ENCODE measurements at places on chromosomes 2 and 18. TPM values are rescaled to one million over a fixed set of nuclear protein-coding genes. Genes with fewer than 3 reads are reported as not detected.

Gene ADAM23
- 0.93 TPM for total RNA-seq

Gene APOB
- total RNA-seq = 1.0 TPM

Gene TLX2
- 0.40 TPM for total RNA-seq

Gene GPAT2
- total RNA-seq = 6.6 TPM

Gene BCL2L11
- total RNA-seq = 21.3 TPM

Gene CACNB4
- 1.0 TPM for total RNA-seq

Gene PSMA8
- not detected for total RNA-seq

GRCh38 chr2:27973592-27973991 is 83.1 kb downstream of the BABAM2 start:
- no peaks in the 10 kb centered on the region for H3K27me3 ChIP-seq
- no peaks in the 10 kb centered on the region for H3K4me1 ChIP-seq
- no peak overlapping the region for H3K4me3 ChIP-seq
- no peaks in the 10 kb centered on the region for H3K36me3 ChIP-seq
- no peak for DNase-seq

GRCh38 chr2:132911726-132912724 is 242.0 kb upstream of the LYPD1 start:
- H3K4me3 ChIP-seq = no peak overlapping the region
- no peaks in the 10 kb centered on the region for H3K36me3 ChIP-seq
- no peaks in the 10 kb centered on the region for H3K4me1 ChIP-seq
- DNase-seq = no peak
- H3K27me3 ChIP-seq = no peaks in the 10 kb centered on the region
- no peak overlapping the region for H3K27ac ChIP-seq

DNA sequence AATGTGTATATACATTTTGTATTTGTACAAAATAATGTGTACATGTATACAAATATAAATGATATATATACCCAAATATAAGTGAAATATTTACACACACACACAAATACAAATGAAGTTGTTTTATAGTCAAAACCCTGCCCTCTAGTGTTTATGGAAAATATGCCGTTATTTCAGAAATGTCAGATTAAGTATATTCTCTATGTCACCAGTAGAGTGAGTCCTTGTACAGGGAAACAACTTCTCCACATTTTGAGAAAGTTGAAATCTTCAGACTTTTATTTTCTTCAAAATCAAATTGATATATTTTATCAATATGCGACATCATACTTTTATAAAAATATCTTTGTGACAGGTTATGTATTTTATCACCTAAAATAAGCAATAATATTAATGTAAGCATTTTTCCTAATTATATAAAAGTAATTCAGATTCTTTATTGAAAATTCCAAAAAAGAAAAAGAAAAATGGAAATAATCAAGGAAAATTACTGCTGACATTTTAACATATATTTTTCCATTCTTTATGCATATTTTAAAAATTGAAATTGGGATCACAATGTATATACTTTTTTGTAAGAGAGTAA is 22.4 kb downstream of the ARL6IP6 start:
- no peak overlapping the region for H3K4me3 ChIP-seq
- H3K36me3 ChIP-seq = no peaks in the 10 kb centered on the region
- no peaks in the 10 kb centered on the region for H3K27me3 ChIP-seq
- no peaks in the 10 kb centered on the region for H3K4me1 ChIP-seq
- H3K27ac ChIP-seq = no peak overlapping the region
- no peak for DNase-seq

DNA sequence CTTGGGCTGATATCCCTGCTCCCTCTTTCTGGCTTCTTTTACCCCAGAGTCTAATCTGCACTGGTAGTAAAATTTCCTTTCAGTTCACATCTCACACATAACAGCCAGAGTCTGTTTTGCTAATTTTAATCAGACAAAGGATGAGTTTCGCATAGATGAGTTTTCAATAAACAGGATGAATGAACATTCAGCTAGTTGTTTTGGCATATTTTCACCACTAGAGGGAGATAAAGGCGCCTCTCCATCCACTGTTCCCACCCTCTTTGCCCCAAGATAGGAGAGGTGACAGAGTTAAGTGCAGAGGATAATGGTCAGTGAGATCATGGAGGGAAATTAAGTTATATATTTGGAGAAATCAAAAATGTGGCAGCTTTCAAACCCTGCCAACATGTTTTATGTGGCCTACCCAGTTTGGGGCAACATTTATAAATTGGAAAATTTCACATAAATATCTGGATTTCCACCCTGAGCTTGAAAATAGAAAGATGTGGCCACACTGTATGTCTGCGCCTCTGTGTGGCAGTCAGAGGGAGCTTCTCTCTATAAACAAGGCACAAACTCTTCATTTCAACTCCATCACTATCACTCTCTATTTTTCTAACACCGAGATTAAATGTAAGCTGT is 48.5 kb upstream of the DTNA start:
- H3K27ac ChIP-seq = no peak overlapping the region
- no peaks in the 10 kb centered on the region for H3K36me3 ChIP-seq
- H3K27me3 ChIP-seq = no peaks in the 10 kb centered on the region
- H3K4me3 ChIP-seq = no peak overlapping the region
- DNase-seq = no peak
- H3K4me1 ChIP-seq = no peaks in the 10 kb centered on the region

DNA sequence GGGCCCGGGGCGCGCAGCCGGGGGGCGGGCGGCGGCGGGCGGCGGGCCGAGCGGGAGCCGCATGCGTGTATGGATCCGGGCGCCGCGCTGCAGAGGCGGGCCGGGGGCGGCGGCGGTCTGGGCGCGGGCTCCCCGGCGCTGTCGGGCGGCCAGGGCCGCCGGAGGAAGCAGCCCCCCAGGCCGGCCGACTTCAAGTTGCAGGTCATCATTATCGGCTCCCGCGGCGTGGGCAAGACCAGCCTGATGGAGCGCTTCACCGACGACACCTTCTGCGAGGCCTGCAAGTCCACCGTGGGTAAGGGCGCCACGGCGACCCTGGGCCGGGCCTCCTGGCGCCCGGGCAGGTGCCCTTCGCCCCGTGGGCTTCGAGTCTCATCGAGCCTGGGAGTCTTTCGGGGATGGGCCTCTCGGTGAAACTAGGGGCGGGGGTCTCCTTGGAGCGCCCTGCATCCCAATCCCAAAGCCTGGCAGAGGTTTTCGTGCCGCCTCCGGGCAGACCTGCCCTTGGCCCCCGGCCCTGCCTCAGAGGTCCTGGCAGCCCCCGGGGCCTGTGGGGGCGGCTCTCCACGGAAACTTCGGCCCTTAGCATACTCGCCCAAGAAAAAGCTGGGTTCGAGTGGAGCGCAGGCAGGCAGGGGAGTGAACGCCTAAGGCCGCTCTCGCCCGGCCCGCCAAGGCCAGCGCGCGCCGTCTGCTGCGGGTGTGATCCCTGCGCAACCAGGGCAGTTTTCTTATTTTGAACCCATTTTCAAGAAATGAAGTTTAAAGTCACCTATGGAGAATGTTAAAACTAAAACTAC is 622 bp downstream of the RAB12 start:
- no peaks in the 10 kb centered on the region for H3K36me3 ChIP-seq

- H3K36me3 ChIP-seq = no peaks in the 10 kb centered on the region
- no peak overlapping the region for H3K4me3 ChIP-seq
- DNase-seq = no peak
- H3K4me1 ChIP-seq = no peaks in the 10 kb centered on the region
- H3K27ac ChIP-seq = no peak overlapping the region
These were observed 7.5 kb upstream of the RIT2 start for GRCh38 chr18:43122955-43123354.

DNA sequence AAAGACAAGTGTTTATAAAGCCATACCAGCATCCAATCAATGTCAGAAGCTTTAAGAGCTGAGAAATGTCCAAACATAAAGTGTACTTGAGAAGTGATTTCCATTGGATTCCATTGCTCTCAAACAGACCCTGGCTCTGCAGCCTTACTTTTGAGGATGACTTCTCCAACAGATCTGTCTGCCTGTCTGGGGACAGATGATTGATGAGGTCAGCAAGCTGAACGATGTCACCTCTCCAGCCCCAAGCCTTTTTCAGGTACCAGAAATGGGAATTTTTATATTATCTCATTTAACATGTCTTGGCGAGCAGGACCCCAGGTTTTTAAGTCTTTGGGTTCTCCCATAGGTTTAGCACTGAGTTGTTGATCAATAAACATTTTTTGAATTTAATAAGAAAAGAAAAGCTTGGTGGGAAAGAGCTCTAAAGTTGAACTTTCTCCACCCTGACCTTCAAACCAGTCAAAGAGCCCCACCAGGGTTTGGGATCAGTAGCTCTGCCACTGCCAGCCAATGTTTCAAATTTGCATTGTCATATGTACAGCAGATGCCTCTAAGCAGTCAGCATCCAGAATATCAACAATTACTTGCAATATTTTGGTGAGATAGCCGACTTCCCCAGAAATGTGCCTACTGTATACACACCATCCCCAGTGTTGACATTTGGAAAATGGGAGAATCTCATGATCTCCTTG is 22.5 kb downstream of the PTPN18 start:
- no peaks in the 10 kb centered on the region for H3K27me3 ChIP-seq
- DNase-seq = no peak
- H3K4me3 ChIP-seq = no peak overlapping the region
- H3K4me1 ChIP-seq = no peaks in the 10 kb centered on the region

GRCh38 chr18:61694236-61694635 is 198.6 kb downstream of the RNF152 start:
- H3K36me3 ChIP-seq = no peaks in the 10 kb centered on the region
- no peaks in the 10 kb centered on the region for H3K27me3 ChIP-seq
- DNase-seq = no peak

DNA sequence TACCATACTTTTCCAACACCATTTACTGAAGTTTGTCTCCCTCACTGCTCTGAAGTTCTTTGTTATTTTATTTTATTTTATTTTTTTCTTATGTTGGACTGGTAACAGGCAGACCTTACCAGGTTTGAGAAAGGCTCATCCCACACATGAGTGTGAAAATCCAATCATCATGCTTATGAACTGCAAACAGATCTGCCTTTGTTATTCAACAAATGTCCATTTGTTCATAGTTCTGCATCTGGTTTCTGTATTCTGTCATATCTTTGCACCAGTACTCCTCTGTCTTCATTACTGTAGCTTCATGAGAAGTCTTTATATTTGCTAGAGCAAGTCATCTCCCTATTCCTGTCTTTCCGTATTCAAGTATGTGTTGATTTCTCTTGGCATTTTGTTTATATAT is 5.3 kb downstream of the RNU2-63P start:
- no peak overlapping the region for H3K4me3 ChIP-seq
- no peaks in the 10 kb centered on the region for H3K27me3 ChIP-seq
- no peaks in the 10 kb centered on the region for H3K36me3 ChIP-seq

DNA sequence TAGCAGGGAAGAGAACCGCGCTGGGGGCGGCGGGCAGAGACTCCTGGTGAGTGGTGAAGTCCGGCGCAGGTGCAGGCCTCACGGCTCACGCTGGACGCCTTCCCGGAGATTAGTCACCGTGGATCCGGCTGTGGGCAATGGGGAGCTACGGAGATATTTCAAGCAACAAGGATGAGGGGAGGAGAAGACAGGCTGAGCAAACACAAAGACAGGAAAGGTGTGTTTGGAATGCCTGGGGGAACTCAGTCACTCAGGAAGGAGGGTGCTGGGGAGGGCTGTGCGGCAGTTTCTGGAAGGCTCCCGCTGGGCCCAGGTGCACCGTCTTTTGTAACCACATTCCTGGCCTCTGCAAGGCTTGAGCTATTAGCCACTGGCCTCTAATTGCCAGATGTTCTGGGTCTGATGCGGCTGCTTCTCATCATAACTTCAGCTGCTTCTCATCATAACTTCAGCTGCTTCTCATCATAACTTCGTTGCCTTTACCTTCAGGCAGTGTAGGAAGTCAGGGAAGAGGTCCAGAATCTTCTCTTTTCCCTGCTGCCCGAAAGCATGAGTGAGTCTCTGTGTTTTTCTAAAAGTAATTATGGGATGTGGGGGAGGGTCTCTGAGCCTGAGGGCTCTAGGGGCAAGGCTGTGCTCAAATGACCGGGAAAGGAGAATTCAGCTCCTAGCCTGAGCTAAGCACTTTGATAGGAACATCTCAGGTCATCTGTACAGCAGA is 118.9 kb downstream of the PXDN start:
- H3K27me3 ChIP-seq = no peaks in the 10 kb centered on the region
- H3K4me1 ChIP-seq = no peaks in the 10 kb centered on the region
- no peak for DNase-seq
- no peak overlapping the region for H3K4me3 ChIP-seq
- H3K36me3 ChIP-seq = no peaks in the 10 kb centered on the region
- no peak overlapping the region for H3K27ac ChIP-seq

DNA sequence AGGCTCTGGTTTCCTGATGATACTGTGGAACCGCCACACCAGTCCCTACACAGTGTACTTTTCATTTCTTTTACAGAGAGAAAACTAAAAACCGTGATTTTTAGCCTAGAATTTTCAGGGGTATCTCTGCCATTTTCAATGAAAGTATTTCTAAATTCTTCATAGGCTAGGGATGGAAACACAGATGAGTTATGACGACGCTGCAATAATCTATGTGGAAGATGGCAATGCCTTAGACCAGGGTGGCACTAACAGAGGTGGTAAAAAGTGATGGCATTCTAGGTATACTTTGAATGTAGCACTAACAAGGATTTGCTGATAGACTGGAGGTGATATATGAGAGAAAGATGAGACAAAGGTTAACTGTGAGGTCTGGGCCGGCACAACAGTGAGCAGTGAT is 56.5 kb downstream of the TTC21B start:
- no peaks in the 10 kb centered on the region for H3K4me1 ChIP-seq
- H3K27ac ChIP-seq = no peak overlapping the region
- no peak for DNase-seq

GRCh38 chr2:135694711-135695110 is 46.9 kb upstream of the UBXN4 start:
- H3K36me3 ChIP-seq = no peaks in the 10 kb centered on the region
- no peaks in the 10 kb centered on the region for H3K27me3 ChIP-seq
- DNase-seq = no peak

DNA sequence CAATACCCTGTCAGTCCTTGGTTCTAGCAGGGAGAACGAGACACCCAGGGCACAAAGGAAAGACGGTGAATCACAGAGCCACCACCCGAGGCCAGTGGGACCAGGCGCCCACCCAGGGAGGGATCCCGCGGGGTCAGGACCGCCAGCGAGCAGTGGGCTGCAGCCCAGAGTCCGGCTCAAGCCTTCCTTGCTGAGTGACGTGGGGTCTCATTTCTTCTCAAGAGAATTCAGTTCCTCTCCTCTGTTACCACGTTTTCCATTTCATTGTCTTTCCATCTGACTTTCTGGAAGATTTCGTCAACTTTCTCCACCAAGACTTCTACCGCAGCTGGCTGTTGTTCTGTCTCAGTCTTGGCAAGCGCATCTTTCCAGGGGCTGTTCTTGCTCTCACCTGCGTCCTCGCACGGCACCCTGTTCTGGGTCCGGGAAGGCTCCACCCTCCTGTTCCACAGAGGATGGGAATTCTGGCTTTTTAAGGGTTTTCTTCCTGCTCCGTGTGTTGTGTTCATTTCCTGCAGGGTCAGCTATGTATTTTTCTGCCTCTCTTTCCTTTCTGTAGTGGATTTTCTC is 248.6 kb downstream of the NDUFA10 start:
- no peak for DNase-seq
- no peaks in the 10 kb centered on the region for H3K27me3 ChIP-seq
- no peak overlapping the region for H3K27ac ChIP-seq
- H3K36me3 ChIP-seq = no peaks in the 10 kb centered on the region
- H3K4me1 ChIP-seq = no peaks in the 10 kb centered on the region

Data from colonic mucosa (tissue), 4 donors.